ENCODE measurements at places on chromosomes 12 and 14. TPM values are rescaled to one million over a fixed set of nuclear protein-coding genes. Genes with fewer than 3 reads are reported as not detected.

Gene GALNT16
- total RNA-seq, result 3.6 TPM

Gene DUSP16
- total RNA-seq, result 11.4 TPM

Gene AKAP6
- 0.91 TPM for total RNA-seq

Gene ARG2
- total RNA-seq, result 2.7 TPM

Gene RFLNA
- 0.13 TPM for total RNA-seq

Gene ERP27
- not detected for total RNA-seq

Gene PTPRR
- 0.17 TPM for total RNA-seq

Gene PMEL
- 0.65 TPM for total RNA-seq

Gene LRRIQ1
- 0.71 TPM for total RNA-seq

Gene HOXC5
- 0.50 TPM for total RNA-seq

Gene LMNTD1
- total RNA-seq, result not detected

Gene MYO1H
- total RNA-seq, result not detected

Gene GOLGA5
- 28.5 TPM for total RNA-seq

Gene PLEKHG3
- total RNA-seq, result 52.3 TPM

Gene EXOC3L4
- total RNA-seq, result 0.94 TPM

Gene MAP1LC3B2
- total RNA-seq, result 1.6 TPM

Gene TC2N
- 0.54 TPM for total RNA-seq

Gene DPPA3
- not detected for total RNA-seq

Gene RNASE7
- not detected for total RNA-seq

Gene PROX2
- not detected for total RNA-seq

Gene KRT72
- not detected for total RNA-seq

Gene MAP4K5
- 44.1 TPM for total RNA-seq

Gene ALG10B
- total RNA-seq, result 5.1 TPM

Gene CYP46A1
- total RNA-seq, result 0.14 TPM

Gene APPL2
- total RNA-seq, result 16.1 TPM

Gene TSHR
- not detected for total RNA-seq

Gene IL31
- not detected for total RNA-seq

Gene RAB15
- total RNA-seq, result 17.7 TPM

Gene LIN52
- 6.6 TPM for total RNA-seq

Gene TCL1B
- not detected for total RNA-seq

Gene RASSF9
- 0.43 TPM for total RNA-seq

Gene BMP4
- 3.1 TPM for total RNA-seq

Gene MYO1A
- total RNA-seq, result 0.15 TPM

Gene HHIPL1
- total RNA-seq, result 0.25 TPM

Gene SPIC
- total RNA-seq, result not detected

Gene EPYC
- total RNA-seq, result not detected

Gene PRPH
- 1.6 TPM for total RNA-seq

Gene RDH12
- 0.13 TPM for total RNA-seq

Gene DBX2
- total RNA-seq, result not detected

Gene GARIN6
- not detected for total RNA-seq
